ENCODE measurements at places on chromosomes 12 and 14. TPM values are rescaled to one million over a fixed set of nuclear protein-coding genes. Genes with fewer than 3 reads are reported as not detected.

DIO2 gene
- polyA plus RNA-seq = 0.91 TPM

RIMBP2 gene
- 1.1 TPM for polyA plus RNA-seq

LMBR1L gene
- polyA plus RNA-seq = 43.0 TPM

DNA sequence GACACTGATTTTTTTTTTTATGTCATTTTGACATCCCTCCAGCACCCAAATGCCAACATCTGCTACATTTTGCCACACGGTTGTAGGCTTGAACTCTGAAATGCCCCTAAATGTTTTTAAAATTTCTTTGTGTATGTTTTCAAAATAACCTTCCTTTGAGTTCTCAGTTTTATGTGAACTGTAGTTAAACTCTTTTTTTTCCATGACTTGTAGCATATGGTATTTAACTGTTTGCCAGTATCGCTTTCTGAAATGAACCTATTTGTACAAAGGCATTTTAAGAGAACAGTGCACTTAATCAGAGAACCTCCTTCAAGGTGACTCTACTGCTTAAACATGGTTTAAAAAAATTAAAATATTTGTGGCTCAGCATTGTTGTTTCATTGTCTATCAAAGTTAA lies 61.5 kb downstream of the PDE3A start:
- DNase-seq = no peak

GRCh38 chr12:66960006-66960405 lies 281.1 kb upstream of the GRIP1 start:
- no peak for DNase-seq

- no peak for DNase-seq
Observed at GRCh38 chr14:67533754-67534085, 630 bp downstream of the PLEKHH1 start.

GRCh38 chr14:94173471-94173884 lies 644 bp upstream of the PPP4R4 start:
- DNase-seq = no peak

DNA sequence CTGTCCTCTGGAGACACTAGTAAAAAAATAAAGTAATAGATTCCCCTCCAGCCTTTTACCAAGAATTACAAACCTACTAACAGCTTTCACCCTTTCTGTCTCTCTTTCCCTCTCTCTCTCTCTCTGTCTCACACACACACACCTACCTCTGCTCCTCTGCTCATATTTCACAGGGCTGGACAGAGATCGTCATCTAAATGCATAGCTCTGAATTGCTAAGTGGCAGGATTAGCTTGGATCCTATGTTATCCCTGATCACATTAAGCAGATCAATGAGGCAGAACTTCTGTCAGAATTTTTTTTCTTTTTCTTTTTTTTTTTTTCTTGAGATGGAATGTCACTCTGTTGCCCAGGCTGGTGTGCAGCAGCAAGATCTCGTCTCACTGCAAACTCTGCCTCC lies 22.9 kb downstream of the VCPKMT start:
- no peak for DNase-seq

Data from SK-N-SH (cell line).